Stimulated activated CD8-positive, alpha-beta memory T cell treated with anti-CD3 and anti-CD28 coated beads, Interleukin-7, amount 100 ng/mL, for 24 hours (primary cell): ENCODE measurements at places on chromosomes 3 and 15.

GRCh38 chr3:164351131-164351530, 727.2 kb downstream of the SI start:
- no peak for DNase-seq

- DNase-seq = no peak
Observed at GRCh38 chr15:32117122-32117521, 86.8 kb downstream of the CHRNA7 start.

- no peak for DNase-seq
Observed at GRCh38 chr3:157551961-157552360, 48.7 kb upstream of the VEPH1 start.

DNA sequence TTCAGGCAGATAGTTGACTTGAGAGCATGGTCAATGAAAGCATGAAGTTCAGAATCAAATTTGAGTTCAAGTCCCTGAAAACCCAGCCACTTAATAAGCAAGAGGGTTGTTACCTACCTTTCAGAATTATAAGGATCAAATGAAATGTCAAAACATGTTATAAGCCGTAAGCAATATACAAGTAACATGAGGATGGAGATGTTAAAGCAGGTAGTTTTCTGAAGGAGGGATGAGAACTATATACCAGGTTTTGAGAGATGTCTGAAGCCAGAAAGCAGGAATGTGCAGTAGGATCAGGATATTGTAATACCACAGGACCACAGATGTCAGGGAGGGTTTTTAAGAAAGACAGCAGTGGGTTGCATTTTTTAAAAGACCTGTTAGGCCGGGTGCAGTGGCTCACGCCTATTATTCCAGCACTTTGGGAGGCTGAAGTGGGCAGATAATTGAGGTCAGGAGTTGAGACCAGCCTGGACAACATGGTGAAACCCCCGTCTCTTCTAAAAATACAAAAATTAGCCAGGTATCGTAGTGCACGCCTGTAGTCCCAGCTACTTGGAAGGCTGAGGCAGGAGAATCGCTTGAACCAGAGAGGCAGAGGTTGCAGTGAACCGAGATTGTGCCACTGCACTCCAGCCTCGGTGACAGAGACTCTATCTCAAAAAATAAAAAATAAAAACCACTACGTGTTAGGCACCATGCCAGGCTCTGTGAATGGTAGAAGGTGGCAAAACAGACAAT, 6.9 kb upstream of the EIF3J start:
- no peak for DNase-seq

GRCh38 chr3:141320399-141321108, 47.8 kb upstream of the ZBTB38 start:
- DNase-seq = no peak

GRCh38 chr3:47333907-47334306, 46.9 kb upstream of the PTPN23 start:
- DNase-seq = no peak

DNA sequence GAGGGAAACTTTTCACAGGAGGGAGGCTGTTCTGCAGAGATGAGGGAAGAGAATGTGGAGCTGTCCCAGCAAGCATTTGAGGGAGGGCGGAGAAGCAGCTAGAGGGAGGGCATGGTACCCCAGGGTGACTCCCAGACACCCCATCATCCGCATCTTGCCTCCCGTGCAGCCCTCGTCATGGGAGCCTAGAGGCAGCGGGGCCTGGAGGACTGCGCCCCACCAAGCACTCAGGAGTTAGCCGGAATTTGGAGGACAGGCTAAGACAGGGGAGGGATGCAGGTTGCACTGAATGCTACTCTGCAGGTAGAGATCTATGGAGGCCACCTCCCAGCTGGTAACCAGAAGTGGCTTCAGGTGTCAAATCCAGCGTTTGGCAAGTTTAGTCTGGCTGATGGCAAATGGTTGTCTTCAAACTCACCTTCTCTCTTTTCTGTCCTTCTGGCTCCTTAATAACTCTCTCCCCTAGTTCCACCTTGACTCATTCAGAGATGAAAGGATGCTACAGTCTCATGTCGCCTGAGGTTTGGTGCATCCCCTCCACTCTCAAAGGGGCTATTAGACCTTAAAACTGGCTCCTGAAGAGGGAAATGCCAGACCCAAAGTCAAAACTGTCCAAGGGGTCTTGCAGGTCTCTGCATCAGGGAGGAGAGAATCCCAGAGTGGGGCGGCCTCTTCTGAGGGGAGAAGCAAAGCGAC, 155.9 kb upstream of the TLE3 start:
- no peak for DNase-seq

DNA sequence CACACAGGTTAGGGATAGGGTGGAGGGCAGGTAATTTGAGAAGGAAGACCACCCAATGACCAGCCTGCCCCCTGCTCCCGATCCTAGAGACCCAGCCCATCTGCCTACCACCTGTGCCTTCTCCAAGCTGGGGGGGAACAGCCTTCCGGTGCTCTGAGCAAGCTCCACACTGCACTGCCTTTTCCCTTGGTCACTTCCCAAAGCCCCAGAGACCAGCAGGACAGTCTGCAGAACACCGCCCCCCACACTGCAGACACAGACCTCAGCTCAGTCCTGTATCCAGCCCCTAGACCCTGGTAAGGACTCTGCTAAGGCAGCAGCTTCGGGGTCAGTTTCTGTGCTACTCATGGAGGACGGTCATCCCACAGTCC, 156.9 kb downstream of the MEGF11 start:
- no peak for DNase-seq

- DNase-seq = no peak
Observed at GRCh38 chr3:122325769-122326168, 721 bp downstream of the CSTA start.

GRCh38 chr15:41928637-41929620, 35.1 kb upstream of the SPTBN5 start:
- no peak for DNase-seq

- DNase-seq = no peak
Observed at GRCh38 chr15:40115670-40116093, 7.0 kb upstream of the BMF start.

DNA sequence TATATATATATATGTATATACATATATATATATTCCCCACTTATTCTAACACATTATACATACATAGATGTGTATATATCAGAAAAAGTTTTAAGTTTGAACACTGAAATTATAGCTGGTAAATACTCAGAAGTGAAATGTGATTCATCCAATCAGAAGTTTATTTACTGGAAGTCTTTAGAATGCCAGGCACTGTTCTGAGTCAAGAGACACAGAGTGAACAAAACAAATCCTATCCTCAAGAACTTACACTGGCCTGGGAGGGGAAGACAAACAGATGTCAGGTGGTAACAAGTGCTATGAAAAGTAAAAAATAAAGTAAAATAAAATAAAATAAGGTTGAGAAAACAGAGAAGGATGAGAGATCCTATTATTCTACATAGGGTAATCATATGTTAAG, 13.4 kb downstream of the DHX36 start:
- DNase-seq = no peak

DNA sequence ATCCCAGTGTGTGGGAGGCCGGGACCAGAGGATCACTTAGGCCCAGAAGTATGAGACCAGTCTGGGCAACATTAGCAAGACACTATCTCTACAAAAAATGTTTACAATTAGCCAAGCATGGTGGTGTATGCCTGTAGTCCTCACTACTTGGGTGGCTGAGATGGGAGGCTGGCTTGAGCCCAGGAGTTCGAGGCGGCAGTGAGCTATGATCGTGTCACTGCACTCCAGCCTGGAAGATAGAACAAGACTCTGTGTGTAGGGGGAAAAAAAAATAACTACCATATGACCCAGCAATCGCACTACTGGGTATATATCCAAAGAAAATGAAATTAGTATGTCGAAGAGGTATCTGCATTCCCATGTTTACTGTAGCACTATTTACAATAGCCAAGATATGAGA, 22.6 kb downstream of the RYK start:
- DNase-seq = no peak
